Right renal cortex interstitium (tissue), 3 donors: ENCODE measurements at places on chromosomes 12 and 14.

DNA sequence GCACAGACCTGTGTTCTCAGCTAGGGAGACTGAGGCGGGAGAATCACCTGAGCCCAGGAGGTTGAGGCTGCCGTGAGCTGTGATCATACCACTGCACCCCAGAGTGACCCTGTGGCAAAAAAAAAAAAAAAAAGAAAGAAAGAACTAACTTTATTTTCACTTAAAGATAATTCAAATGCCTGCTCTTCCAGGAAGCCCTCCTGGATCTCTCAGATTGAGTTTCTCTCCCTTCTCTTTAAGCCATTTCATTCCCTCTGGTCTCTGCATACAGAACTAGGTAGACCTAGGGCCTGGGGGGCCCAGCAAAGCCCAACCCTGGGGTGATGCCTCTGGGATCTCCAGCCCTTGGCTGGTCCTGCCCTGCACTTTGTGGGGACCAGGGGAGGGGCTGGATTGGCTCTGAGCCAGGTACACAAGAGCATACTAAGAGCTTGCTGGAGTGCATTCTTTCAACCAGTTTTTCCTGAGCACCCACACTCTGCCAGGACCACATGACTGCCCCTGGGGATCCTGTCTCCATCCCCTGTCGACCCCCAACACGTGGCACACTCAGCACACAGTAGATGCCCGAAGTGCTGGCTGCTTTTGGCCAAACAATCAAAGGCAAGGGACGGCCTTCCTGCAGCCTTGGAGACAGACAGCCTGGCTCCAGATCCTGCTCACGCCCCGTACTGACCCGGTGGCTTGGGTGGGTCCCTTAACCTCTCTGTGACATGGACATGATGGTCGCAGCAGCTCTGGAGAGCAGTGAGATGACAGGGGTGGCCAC, 52.7 kb downstream of the CYP46A1 start:
- DNase-seq: no peak

DNA sequence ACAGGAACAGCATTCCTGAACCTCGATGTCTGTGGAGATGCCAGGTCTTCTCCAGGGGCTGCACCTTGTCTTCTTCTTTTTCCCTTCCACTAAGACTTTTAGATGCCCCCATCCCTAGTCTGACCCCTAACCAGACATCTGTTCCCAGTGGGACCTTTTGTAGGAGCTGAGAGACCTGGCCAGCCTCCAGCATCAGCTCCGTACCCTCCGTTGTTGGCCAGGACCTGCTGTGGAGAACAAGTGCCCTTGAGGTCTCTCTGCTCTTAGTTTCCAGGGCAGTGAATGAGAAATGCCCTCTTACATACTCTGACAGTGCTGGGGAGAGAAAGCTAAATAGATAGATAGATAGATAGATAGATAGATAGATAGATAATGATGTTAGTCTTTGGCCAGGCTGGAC, 16.8 kb upstream of the SDR39U1 start:
- DNase-seq: no peak

GRCh38 chr12:13099844-13100604, 3.4 kb downstream of the GSG1 start:
- no peak for DNase-seq

DNA sequence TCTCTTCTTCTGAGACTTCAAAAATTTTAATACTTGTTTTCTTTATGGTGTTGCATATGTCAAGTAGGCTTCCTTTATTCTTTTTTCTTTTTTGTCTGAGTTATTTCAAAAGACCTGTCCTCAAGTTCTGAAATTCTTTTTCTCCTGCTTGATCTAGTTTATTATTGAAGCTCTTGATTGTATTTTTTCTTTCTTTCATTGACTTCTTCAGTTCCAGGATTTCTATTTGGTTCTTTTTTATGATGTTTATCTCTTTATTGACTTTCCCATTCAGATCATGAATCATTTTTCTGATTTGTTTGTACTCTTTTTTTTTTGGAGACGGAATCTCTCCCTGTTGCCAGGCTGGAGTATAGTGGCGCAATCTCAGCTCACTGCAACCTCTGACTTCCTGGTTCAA, 34.1 kb downstream of the IFT43 start:
- DNase-seq: no peak

DNA sequence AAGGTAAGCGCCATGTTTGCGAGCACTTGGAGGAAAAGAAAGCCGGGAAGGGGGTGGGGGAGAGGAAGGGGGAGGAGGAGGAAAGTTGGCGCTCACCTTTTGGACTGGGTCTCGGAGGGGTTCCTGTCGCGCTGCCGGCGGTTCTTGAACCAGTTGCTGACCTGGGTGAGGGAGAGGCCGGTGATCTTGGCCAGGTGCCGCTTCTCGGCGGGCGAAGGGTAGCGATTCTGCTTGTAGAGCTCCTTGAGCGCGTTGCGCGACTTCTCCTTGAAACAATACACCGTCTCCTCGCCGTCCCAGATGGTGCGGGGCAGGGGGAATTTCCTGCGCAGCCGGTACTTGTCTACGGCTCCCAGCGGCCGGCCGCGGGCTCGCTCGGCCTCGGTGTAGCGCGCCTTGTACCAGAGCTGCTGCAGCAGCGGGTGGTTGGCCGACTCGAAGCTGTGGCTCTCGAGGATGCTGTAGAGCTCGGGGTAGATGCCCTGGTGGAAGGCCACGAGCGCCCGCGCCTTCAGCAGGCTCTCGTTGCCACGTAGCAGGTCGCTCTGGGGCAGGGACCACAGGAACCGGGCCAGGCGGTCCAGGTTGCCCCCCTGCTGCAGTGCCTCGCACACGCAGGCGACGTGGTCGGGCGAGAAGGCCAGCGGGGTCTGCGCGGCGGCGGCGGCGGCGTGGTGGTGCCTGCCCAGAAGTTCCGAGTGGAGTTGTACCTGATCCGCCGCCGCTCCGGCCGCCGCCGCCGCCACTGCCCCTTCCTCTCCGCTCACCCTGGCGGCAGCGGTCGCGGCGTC, 840 bp downstream of the SIX4 start:
- no peak for DNase-seq
